ENCODE measurements at places on chromosomes 3 and 15.

DNA sequence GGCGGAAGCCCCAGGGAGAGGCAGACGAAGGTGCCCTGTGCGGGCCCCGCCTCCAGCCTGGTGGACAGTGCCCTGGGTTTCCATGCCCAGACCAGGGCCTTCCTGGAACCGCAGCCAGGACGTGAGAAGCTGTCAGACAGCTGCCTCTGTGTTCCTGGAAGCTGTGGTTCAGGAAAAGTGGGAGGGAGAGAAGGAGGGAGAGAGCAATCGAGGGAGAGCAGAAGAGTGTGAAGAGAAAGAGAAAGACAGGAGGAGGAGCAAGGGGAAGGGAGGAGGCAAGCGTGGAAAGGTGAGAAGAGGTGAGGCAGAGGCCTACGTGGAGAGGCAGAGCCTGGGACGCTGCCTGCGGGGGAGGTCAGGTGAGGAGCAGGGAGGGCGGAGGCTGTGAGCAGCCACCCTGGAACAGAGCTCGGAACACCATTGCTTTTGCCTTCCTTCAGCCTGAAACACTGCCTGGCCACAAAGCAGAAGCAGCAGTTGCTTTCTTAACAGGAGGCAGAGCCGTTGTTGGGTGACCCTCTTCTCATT, 18.6 kb downstream of the ZDHHC19 start:
- DNase-seq = peak; percentile 56

GRCh38 chr3:157445857-157446256, 9.2 kb downstream of the PTX3 start:
- peak; percentile 94 for DNase-seq

GRCh38 chr3:178712247-178712646, 176.0 kb downstream of the KCNMB2 start:
- no peak for DNase-seq

DNA sequence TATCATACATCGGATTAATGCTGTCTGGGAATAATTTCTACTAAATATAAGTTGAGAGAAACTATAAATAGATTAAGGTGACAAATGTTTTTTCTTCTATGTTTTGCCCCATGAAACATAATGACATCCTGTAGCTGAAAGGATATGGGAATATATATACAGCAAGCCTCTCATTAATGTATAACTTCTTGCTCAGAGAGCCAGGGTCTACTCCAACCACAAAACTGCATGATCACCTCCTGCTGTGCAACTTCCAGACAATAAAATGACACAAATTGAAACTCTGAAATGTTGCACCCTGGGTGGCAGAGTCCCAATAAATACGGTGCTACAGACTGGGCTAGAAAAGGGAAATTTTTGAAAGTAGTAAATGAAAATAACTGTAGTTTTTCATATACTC, 571.9 kb upstream of the CBLB start:
- no peak for DNase-seq
